COLO829 (cell line): ENCODE measurements at places on chromosomes 1 and 21.
A peak's percentile ranks its signal among the peaks of the same experiment; 100 is the strongest.

- DNase-seq = no peak
Measured at GRCh38 chr1:78102916-78103315, 57.1 kb downstream of the GIPC2 start.

DNA sequence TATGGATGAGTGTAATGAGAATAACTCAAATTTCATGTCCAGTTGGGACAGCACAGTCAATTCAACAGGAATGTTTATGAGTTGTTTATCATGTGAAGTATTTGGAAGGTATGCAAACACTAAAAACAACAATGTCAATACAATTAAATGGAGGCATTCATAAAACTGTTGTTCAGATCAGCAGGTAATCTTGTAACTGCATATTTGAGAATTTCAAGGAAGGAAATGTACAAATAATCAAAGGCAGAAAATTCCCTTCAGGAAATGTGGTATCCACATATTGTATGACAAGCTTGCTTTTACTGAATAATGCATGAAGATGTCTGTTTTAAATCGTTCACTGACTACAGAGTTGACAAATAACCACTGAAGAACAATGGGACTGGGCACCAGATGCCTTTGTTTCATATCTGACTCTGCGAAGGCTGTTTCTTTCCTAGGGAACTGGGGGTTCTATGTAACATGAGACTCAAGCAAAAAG lies 198.3 kb downstream of the LTN1 start:
- no peak for DNase-seq

DNA sequence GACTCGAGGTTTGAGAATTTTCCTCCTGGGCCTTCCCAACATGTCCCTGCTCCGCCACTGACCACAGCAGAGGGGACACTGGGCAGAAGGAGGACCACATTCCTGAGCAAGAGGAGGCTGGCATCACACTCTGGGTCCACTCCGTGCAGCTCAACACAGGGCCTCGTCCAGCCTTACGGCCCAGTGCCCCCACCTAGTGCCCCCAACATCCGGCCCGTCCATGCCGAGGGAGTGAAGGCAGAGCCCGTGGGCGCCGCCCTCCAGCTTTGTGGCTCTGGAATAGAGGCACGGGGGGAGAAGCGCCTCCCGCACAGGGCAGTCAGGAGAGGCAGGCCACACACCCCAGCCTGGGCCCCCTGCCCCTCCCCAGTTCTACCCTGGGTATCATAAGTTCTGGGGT lies 158.3 kb downstream of the NPHP4 start:
- no peak for DNase-seq

GRCh38 chr21:31634993-31635392 lies 24.5 kb upstream of the SOD1 start:
- no peak for DNase-seq

GRCh38 chr1:225816643-225817538 lies 7.0 kb downstream of the EPHX1 start:
- no peak for DNase-seq

GRCh38 chr1:182634306-182635072 lies 30.3 kb upstream of the RGS16 start:
- DNase-seq = no peak

- DNase-seq = no peak
Measured at GRCh38 chr1:100661176-100661575, 58.4 kb upstream of the VCAM1 start.

GRCh38 chr1:233554037-233554436 lies 59.9 kb upstream of the KCNK1 start:
- no peak for DNase-seq

GRCh38 chr1:44571712-44572571 lies 102.3 kb downstream of the TMEM53 start:
- peak; percentile 45 for DNase-seq

DNA sequence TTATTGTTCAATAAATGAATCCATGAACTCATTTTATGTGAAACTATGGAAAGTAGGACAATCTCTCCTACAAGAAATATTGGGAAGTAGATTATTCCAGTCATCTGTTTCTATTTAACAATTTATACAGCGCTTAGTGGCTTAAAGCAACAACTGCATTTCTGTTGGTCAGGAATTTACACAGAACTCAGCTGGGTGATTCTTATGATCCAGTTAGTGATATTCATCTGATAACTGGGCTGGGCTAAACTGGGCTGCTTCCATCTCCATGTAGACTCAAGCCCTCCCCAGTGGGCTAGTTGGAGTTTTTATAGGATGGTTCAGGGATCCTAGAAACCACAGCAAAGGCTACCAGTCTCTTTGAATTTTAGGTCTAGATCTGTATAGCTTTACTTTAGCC lies 497.9 kb upstream of the NEGR1 start:
- DNase-seq = no peak

GRCh38 chr1:40930174-40930964 lies 49.1 kb upstream of the CTPS1 start:
- DNase-seq = no peak

GRCh38 chr1:75131565-75132241 lies 2.5 kb upstream of the LHX8 start:
- no peak for DNase-seq

DNA sequence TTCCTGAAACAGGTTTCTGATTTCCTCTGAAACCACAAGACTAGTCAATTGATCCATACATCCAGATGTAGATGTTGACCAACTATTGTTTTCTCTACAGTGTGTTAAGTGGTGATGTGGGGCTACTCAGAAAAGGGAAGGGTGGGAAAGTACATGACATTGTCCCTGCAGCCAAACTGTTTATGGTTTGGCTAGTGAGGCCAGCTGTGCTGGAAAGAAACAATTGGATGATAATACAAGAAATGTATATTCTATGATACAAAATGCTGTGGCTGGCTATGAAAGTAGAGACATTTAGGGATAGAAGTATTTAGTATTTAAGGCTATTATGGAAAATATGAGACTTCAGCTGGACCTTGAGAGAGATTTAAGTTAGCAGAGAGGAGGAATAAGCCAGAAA lies 244.5 kb downstream of the ADGRL2 start:
- no peak for DNase-seq

GRCh38 chr1:32142446-32143301 lies 34.8 kb downstream of the KPNA6 start:
- no peak for DNase-seq

DNA sequence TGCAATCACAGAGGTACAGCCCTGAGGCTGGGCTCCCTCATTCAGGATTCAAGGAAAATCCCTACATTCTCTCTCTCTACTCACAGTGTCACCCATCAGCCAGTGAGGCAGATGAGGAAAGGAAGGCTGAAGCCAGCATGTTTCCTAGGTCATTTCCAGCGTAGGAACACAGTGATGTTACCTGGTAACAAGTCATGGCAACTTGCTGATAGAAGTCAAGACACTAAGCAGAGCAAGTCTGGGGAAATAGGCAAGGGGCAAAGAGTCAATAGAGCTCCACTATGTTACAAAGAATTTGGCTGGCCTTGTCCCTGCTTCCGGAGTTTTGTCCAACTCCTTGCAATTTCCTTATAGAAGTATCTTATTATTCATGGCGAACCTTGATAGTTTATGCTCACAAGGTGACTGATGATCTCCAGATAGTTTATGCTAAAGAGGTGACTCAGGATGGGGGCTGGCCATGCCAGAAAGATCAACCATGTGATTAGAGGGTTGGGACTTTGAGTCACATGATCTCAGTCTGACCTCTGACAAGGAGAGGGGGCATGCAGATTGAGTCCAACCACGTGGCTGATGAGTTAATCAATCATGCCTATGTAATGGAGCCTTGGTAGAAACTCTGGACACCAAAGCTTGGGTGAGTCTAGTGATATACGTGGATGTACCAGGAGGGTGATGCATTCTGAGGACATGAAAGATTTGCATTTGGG lies 51.1 kb downstream of the SUSD4 start:
- DNase-seq = no peak

DNA sequence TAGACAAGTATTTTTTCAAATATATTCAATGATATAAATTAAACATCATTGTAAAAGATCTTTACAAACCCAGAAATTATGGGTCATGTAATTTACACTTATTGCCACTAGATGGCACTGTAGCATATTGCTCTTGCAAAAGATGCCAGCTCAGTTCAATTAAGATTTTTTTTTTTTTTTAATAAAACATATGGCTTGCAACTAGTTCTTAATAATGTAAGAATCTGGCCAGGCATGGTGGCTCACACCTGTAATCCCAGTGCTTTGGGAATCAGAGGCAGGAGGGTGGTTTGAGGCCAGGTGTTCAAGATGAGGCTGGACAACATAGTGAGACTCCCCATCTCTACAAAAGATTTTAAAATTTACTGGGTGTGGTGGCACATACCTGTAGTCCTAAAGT lies 49.4 kb upstream of the DESI2 start:
- DNase-seq = peak; percentile 44

DNA sequence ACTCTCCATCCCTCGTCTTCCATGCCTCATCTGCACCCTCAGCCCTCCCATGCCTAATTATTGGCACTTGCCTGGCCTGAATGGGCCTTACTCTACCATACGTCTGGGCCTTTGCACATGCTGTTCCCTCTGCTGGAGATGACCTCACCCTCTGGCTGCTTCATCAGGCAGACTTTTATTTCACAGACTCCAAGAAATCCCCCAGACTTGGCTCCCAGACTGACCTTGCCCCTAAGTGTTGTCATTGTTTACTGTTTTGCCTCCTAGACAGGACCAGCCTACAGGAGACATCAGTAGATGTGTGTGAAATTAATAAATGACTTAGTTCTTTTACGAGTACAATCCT lies 5.2 kb upstream of the AHDC1 start:
- no peak for DNase-seq

- peak; percentile 78 for DNase-seq
Measured at GRCh38 chr1:186236921-186237320, 138.1 kb downstream of the TPR start.

- DNase-seq = no peak
Measured at GRCh38 chr1:171754353-171754705, 12.5 kb upstream of the VAMP4 start.

GRCh38 chr1:43495204-43495603 lies 35.5 kb upstream of the PTPRF start:
- no peak for DNase-seq

GRCh38 chr1:68401506-68401905 lies 48.2 kb downstream of the RPE65 start:
- no peak for DNase-seq

GRCh38 chr1:206566999-206567398 lies 45.3 kb downstream of the EIF2D start:
- DNase-seq = no peak

DNA sequence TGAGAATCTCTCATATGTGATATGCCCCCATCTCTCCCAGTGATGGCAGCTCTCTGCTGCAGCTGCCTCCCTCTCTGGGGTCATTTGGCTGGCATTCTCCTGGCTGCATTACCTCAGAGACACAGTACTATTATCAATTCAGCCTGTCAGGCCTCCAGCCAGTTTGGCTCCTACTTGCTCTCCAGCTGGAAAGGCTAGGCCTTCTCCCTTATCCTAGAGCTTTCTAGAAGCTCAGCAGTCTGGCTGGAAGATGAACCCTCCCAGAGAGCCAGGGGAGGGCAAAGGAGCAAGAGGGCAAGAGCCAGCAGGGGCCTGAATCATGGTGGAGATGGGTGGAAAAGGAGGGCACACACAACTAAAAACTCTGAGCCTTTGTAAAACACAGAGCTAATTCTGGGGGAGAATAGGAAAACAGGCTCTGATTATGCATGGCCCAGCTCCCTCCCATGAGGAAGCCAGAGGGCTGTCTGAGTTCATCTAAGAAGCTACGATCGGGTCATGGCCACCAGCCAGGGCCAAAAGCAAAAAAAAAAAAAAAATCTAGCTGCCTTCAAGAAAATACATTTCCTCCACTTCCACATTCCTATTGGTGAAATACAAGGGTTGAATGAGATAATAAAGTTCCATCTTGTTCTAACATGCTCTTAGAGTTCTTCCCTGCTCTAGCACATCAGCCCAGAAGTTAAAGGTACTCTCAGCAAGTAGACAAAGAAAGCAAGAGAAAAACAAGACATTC lies 8.8 kb downstream of the LAMB3 start:
- no peak for DNase-seq

GRCh38 chr1:212916481-212917133 lies 33.7 kb upstream of the VASH2 start:
- peak; percentile 67 for DNase-seq

- no peak for DNase-seq
Measured at GRCh38 chr1:209341146-209341545, 242.4 kb upstream of the CAMK1G start.

DNA sequence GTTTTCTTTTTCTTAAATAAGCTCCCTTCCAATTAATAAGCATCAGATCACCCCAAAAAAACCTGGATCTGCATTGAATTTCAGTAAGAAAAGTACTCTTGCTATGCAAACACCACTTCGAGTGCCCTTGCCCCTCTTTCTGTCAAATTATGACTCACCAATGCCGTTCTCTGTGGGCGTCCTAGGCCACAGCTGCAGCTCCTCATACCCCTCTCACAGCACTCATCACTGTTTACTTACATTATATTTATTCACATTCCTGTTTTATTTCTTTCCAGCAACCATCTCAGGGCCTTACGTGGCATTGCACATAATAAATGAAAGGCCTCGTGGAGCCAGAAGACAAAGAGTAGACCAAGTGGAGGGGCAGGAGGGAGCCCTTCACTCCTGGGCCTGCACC lies 99.1 kb upstream of the CTTNBP2NL start:
- no peak for DNase-seq

- DNase-seq = no peak
Measured at GRCh38 chr1:157178490-157178889, 40.3 kb upstream of the ETV3 start.

- DNase-seq = no peak
Measured at GRCh38 chr21:43268804-43269186, 100.0 kb downstream of the CRYAA start.

DNA sequence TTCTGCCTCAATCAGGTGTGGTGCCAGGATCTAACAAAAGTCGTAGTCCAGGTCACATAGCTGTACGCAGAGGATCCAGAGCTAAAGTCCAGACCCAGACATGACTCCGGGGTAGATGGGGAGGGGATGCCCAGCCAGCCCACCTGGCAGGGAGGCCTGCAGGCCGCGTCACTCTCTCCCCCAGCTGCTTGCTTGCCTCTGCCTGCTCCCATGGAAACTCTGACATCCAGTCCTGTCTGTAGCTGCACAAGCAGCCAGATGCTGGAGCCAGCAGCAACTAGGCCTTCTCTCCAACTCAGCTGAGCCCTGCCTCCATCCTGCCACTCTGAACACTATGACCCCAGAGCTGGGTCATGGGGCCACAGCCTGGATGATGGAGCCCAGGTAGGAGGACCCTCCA lies 8.1 kb downstream of the COL8A2 start:
- no peak for DNase-seq
